Endothelial cell (in vitro differentiated cells): ENCODE measurements at places on chromosomes 16 and 17. TPM values are rescaled to one million over a fixed set of nuclear protein-coding genes. Genes with fewer than 3 reads are reported as not detected.

GRCh38 chr16:85438981-85439685 lies 174.0 kb upstream of the GSE1 start:
- DNase-seq: no peak

Gene MYH8
- not detected for total RNA-seq

DNA sequence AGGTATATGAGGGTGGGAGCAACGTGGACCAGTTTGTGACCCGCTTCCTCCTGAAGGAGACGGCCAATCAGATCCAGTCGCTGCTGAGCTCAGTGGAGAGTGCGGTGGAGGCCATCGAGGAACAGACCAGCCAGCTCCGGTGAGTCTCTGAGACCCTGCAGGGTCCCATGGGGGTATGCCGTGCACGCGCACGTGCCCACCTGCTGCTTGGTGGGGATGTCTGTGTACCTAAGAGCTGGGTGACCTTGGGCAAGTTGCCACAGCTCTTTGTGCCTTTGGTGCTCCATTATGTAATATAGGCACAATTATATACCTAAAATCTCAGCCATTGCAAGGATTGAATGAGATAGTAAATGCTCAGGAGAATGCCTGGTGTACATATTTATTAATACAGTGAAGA lies 22.4 kb downstream of the NECAB2 start:
- DNase-seq: no peak

Gene WNT3
- 14.4 TPM for total RNA-seq

Gene ATP2A1
- 1.9 TPM for total RNA-seq

Gene RUNDC1
- 12.2 TPM for total RNA-seq

GRCh38 chr17:73533781-73534180 lies 110.5 kb downstream of the SDK2 start:
- no peak for DNase-seq

DNA sequence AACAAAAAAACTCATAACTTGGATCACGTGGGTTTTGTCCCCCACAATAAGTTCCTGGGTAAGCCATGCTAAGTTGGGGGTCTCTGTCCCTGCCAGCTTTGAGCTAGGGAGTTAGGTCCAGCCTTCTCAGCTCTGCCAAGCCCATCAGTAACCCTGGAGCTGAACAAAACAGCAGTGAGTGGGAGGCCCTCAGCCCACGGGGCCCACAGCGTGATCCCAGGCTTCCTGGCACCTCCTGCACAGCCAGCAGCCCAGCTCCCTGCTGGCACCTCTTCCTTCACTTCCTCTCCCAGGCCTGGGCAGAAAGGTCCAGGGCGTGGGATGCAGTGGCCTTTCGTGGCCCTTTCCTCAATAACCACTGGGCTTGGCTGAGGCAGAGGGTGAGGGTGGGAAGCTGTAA lies 35.5 kb upstream of the CDC42EP4 start:
- DNase-seq: no peak

Gene SOCS3
- total RNA-seq: 30.2 TPM

- peak; percentile 30 for DNase-seq
Observed at GRCh38 chr16:14050291-14051027, 20.7 kb upstream of the MRTFB start.

DNA sequence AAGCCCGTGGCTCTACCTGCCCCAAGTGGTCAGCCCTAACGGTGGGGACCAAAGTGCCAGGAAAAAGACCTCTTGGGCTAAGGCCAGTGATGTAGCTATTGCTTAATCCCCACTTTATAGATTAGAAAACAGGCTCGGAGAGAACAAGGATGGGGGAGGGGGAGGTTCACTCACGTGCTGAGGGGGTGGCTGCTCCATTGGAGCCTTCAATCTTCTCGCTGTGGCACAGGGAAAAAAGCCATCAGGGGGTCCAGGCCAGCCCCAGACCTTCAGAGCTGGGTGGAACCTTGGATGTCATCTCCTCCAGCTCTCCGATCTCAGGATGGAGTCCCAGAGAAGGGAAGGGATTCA lies 45.9 kb downstream of the SRCIN1 start:
- DNase-seq: no peak

Gene PRSS8
- total RNA-seq: 3.8 TPM

Gene GNAO1
- total RNA-seq: 0.69 TPM

Gene SPNS2
- total RNA-seq: 187 TPM

Gene GP1BA
- total RNA-seq: 1.3 TPM
